ENCODE measurements at places on chromosomes 11 and 22.

GRCh38 chr11:70176940-70177689 lies 26.0 kb upstream of the FADD start:
- DNase-seq = no peak

DNA sequence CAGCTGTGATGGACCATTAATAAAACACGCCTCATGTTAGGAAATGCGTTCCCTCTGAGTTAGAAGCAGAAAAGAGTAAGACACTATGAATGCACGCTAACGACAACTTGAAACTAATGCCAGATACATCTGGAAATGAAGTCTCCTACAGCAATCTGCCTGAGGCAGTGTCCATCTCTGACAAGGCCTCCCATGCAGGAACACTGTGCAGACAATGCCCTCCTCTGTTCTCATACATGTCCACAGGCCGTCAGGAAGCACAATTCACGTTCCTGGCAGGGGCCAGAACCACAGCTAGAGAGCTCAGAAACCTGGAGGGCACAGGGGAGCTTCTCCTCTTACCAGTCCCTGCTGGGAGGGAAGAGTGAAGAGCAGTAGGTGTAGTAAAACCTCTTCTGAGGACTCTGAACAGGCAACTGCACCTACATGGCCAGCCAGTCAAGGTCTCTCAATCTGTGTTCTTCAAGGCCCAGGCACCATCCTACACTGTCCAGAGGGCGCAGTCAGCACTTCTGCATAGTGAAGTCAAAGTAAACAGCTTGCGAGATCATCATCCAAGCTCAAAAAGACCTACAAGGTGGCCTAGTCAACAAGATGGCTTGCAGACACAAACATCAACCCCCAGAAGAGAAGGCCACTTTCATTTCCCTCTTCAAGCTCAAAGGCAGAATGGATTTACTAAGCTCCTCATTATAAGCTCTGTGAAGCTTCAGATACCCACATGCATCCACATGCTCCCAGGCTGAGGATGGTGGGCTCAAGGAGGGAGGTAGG lies 41.5 kb upstream of the CYP2D6 start:
- no peak for DNase-seq

DNA sequence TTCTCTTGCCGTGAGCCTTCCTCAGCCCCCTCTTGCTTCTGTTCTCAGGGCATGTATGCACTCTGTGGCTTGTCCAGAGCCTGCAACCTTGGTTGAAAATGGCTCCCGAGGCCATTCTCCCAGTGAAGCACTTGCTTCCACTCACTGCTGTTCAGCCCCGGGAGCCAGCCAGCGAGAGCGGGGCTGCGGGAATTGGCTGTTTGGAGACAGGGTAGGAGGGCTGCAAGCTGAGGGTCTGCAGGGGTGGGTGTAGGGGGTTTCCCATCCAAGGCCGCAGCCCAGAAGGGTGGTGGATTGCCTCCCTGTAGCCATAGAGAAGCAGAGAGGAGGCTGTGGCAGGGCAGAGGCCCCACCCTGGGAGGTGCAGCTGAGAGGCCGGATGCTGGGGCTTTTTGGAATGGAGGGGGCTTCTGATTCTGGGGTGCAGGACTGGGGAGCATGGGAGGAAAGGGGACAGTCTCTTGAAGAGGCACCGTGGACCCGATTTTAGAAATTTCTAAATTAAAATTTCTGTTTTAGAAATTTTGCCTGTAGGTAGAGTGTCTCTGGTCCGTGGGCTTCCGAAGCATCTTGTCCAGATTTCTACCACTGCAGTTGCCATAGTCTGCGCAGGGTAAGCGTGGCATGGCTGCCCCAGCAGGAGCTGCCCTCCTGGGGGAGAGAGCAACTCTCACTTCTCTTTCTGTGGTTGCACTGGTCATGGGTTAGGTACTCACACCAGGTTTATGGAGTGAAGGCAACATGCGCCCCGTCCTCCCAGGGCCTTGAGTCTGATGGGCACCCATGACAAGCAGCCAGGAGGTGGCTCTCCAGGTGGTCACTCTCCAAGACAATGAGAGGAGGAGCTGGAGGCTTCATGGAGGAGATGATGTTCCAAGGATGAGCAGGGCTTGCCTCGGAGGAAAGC lies 100.2 kb downstream of the TBC1D22A start:
- DNase-seq = no peak

DNA sequence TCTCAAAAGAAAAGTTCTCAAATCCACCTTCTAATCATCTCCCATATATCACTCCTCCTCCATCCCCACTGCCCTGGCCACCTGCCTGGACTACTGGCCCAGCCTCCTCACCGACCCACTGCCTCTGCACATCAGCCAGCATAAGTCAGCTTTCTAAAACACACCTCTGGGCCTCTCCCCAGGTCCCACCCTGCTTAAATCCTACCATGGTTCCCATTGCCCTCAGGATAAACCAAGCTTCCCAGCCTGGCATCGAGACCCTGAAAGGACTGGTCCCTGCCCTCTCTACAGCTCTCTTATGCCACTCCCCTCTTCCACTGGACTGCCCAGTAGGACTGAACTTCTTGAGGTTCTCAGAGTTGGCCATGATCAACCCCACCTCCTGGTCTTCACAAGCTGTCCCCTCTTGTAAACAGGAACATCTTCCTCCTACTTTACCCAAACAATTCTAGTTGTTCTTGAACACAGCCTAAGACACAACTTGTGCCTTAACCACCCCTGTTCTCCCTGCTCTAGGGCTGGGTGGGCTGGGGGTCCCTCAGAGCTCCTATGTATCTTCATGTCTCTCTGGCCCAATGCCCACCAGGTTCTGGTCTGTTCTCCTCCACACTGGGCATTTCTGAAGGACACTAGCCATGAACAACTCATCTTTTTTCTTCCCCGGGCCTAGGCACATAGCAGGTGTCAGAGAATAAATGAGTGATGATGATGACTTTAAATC lies 12.6 kb upstream of the P2RY6 start:
- no peak for DNase-seq

DNA sequence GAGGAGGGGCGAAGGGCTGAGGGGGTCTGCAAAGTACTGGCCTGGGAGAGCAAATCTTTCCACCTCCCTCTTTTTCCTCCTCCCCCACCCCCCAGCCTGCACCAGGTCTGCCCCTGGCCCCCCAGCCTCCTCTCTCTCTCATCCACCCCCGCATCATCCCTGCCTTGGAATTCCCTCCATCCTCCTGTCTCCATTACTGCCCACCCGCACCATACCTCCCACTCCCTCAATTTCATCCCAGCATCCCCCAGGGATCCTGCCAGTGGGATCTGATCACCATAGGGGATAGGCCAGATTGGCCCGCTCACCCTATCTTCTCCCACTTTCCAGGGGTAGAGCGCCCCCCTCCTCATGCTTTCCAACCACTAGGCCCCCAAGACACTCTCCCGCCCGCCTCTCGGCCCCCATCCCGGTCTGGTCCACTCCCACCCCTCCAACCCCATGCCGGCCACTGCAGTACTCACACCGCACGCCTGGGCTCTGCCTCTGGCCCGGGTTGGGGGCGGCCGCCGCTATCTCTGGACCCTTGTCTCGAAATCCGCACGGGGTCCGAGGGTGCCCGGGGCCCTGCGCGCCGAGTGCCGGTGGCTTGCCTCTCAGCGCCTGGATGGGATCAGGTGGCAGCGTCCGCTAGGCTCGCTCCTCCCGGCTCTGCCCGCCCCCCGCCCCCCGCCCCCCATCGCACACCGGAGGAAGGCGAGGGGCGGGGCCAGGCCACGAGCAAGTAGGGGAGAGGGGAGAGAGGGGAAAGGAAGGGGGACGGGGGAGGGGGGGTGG lies at the start of gene GAL3ST3:
Gene GAL3ST3, minus strand, starts transcription at position 615 of the 777 bp plus-strand sequence. CDS start 3,746 bp downstream, outside the sequence.
- no peak for DNase-seq

DNA sequence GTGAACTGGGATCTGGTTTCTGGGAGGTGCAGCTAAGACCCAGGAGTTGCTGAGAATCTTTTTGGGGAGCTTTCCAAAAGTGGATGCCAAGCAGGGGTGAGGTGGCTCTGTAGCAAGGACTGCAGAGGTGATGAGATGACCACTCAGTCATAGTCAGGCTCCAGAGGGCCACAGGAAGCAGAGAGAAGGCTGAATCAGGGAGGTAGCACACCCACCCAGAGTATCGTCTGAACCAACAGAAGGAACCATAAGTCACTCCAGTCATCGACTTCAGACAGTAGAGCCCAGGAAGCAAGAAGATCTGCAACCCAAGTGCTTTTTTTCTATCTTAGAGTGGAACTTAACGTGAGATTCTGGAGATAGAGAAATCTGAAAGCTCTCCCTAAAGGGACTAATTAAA lies 335.7 kb upstream of the MPPED2 start:
- no peak for DNase-seq

GRCh38 chr11:125376856-125377255 lies 119.2 kb downstream of the FEZ1 start:
- no peak for DNase-seq

DNA sequence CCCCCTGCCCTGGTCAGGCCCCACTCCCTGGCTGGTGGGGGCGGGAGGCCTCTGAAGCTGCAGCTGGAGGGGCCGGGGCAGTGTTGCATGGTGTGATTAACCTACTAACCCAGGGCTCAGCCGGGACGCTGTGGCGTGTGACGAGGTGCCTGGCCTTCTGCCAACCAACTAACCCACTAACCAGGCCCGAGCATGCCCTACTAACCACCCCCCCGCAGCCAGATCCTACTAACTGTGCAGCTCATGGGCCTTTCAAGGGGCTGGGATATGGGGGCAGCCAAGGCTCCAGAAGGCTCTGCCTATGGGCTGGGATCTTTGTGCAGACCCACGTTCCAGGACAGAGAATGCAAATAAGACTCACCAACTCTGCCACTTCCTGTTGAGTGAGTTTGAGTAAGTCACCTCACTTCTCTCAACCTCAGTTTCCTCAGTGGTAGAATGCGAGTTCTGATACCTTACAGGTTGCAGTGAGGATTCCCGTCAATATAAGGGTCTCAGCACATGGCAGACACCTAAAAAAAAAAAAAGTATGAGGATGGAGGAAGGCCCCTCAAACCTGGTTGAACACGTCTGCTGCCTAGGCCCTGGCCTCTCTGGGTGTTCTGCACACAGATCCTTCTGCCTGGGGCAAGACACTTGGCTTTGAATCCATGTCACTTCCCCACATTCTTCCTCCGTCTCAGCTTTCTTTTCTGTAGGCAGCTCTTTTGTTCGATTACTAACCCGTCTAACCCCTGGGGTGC lies 14.1 kb downstream of the MIAT start:
- DNase-seq = no peak

DNA sequence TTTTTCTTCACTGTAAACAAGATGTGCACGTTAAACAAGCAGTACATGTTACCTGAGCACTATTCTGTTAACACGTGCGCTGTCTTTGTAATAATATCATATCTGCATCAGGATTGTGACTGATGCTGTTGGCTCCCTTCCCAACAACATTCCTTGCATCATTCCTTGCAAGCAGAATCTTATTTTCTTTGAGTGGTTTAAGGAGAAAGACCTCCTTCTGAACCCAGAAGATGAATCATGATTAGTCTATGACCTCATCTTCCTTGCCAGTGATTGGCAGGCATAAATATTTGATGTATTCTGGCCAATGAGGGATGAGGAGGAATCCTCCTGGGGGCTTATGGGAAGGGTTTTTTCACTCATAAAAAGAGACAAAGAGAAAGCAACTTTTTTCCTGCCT lies 46.2 kb downstream of the C11orf71 start:
- DNase-seq = no peak

- DNase-seq = no peak
Measured at GRCh38 chr22:17705546-17705945, 67.0 kb downstream of the BCL2L13 start.

DNA sequence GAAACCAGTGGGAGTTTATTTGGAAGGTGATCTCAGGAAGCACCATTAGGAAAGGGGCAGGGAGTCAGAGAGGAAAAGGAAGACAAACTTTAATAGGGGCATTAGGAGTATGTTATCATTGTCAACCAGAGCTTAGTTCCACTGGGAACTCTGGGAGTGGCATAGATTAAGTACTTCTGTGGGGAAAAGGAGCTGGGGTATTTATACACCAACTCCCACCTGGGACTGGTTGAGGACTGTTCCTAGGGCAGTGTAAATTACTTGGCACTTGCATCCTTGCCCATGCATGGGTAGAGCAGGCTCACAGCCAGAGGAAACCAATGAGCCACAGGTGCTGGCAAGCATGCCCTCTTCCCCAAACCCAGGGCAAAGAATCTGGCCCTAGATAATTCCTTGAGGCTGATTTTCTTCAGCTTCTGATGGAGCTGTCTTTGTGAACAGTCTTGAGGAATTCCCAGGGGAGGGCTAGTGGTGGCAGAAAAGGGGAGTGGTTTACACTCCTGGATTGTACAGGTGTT lies 541.2 kb downstream of the MIAT start:
- DNase-seq = no peak

DNA sequence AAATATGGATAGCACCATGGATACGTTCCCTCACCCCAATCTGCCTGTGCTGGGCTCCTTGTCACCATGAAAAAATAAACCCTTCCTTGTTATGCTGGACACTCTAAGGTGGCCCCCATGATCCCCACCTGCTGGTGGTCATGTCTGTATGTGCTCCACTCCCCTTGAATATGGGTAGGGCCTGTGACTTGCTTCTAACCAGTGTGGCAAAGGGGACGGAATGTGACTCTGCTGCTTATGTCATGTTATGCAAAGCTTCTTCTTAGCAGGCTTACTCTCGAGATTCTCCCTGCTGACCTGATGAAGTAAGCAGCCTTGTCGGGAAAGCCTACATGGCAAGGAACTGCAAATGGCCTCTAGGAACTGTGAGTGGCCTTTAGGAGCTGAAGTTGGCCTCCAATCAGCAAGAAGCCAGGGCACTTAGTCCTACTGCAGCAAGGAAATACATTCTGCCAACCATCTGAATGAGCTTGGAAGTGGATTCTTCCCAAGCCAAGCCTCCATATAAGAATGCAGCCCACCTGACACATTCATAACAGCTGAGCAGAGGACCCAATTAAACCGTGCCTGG lies 159.9 kb downstream of the CCDC34 start:
- no peak for DNase-seq

DNA sequence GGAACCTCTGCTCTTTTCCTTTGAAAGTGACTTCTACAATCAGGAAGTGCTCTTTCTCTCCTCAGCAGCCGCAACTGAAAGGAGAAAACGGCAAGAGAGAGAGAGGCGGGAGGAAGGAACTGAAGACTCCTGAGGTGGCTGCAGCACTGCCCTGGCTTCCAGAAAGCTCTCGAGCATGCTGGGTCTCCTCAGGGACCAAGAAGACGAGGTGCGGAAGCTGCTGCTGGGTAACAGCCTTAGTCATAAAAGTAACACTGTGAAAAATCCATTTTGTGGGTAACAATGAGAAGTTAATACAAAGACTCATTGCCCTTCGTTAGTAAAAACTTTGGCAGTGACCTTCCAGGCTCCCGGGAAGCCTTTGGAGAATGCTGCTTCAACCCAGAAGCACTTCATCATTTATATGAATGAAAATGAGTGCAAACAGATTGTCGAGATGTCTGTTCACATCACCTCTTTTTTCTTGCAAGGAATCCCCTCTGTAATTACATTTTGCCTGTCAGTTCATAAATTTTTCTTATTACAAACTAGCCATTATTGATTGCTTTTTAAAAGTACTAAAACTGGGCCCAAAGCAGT lies 473.4 kb downstream of the SOX6 start:
- no peak for DNase-seq

DNA sequence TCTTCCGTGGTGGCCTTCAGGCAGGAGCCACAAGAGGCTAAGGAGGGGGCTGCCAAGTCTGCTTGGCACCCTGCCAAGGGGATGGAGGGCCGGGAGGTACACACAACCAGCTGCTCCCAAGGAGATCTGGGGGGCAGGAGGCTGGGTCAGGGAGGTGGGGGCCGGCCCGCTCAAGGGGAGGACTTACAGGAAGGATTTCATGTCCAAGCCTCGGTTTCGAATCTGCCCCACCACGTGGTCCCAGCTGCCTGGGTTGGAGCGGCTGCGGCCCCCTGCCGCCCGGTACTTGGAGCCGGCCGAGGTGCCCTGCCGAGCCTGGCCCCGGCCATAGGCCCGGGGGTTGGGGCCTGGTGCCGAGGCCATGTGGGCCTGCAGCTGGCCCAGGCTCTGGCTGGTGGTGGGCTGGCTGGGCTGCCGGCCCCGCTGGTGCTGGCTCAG lies 33.5 kb downstream of the LRRC10B start:
- no peak for DNase-seq

GRCh38 chr22:42462016-42462415 lies 29.8 kb upstream of the NFAM1 start:
- peak; percentile 82 for DNase-seq

Data from NCI-H146 (cell line).